ENCODE measurements at places on chromosomes 1 and 21. TPM values are rescaled to one million over a fixed set of nuclear protein-coding genes. Genes with fewer than 3 reads are reported as not detected.

DNA sequence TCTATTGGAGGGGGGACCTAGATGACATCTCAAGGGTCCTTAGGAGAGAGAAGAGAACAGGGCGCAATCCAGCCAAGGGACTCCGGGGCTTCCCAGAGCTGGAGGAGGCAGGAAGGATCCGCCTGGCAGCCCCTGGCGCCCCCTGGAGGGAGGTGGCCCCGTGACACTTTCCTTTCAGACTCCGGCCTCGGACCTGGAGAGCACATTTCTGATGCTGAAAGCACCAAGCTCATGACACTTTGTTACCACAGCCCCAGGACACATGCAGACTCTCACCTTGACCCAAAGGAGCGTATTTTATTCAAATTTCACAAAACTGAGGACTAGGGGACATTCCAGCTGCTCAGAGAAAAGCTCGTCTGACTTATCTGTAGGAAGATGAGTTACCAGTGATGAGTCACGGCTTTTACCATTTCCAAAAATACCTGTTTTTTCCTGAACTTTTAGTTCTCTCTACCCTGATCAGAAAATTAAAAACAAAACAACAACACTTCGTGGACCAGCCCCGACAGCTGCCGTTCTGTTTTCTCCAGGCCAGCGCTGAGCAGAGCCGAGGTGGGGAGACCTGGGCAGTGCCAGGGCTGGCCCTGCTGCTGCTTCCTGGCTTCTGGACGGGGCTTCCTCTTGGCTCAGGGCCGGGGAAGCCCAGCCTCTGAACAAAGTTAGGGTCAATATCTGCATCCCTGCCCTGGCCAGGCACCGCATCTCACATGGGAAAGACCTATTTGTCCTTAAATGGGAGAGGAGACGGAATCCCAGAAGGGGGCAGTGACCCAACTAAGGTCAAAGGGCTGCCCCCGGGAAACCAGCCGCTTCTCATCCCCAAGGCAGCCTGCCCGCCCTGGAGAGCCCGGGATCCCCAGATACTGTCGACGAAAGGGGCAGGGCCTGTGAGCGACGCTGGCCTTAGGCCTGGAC lies 21.6 kb upstream of the POFUT2 start:
- DNase-seq = peak; percentile 56
- H3K27me3 ChIP-seq = no peaks in the 10 kb centered on the region
- no peaks in the 10 kb centered on the region for H3K36me3 ChIP-seq
- no peak overlapping the region for H3K4me3 ChIP-seq
- peaks cover 13% of the 10 kb centered on the region for H3K4me1 ChIP-seq

- H3K4me1 ChIP-seq = peaks cover 5% of the 10 kb centered on the region
- no peak for DNase-seq
- no peaks in the 10 kb centered on the region for H3K36me3 ChIP-seq
- peak overlapping the region; percentile 96 for H3K27ac ChIP-seq
Measured at GRCh38 chr1:179080866-179081686, 794 bp upstream of the TOR3A start.

DNA sequence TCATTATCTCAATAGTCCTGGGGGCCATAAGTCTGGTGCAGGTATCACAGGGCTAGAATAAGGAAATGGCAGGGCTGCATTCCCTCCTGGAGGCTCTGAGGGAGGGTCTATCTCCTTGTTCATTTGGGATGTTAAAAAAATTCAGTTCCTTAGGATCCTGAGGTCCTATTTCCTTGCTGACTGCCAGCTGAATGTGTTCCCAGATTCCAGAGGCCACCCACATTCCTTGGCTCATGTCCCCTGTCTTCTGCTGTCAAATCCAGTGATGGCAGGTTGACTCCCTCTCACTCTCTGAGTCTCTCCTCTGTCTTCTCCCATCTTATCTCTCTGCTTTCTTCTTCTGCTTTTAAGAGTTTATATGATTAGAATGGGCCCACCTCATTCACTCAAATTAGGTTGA lies 400.6 kb downstream of the PTPRU start:
- no peak overlapping the region for H3K4me3 ChIP-seq
- H3K27ac ChIP-seq = no peak overlapping the region
- DNase-seq = no peak
- H3K36me3 ChIP-seq = no peaks in the 10 kb centered on the region
- H3K27me3 ChIP-seq = no peaks in the 10 kb centered on the region
- no peaks in the 10 kb centered on the region for H3K4me1 ChIP-seq

GRCh38 chr1:93704052-93704451 lies 22.4 kb upstream of the BCAR3 start:
- H3K4me3 ChIP-seq = no peak overlapping the region
- H3K27me3 ChIP-seq = no peaks in the 10 kb centered on the region
- no peaks in the 10 kb centered on the region for H3K4me1 ChIP-seq
- H3K36me3 ChIP-seq = no peaks in the 10 kb centered on the region
- H3K27ac ChIP-seq = no peak overlapping the region

- no peak overlapping the region for H3K27ac ChIP-seq
- no peak overlapping the region for H3K4me3 ChIP-seq
- no peaks in the 10 kb centered on the region for H3K27me3 ChIP-seq
- DNase-seq = no peak
Measured at GRCh38 chr1:51578383-51579109, 38.3 kb upstream of the OSBPL9 start.

GRCh38 chr1:230821346-230821745 lies 47.0 kb downstream of the C1orf198 start:
- no peak for DNase-seq
- no peaks in the 10 kb centered on the region for H3K27me3 ChIP-seq
- no peaks in the 10 kb centered on the region for H3K36me3 ChIP-seq

- no peak overlapping the region for H3K27ac ChIP-seq
- no peaks in the 10 kb centered on the region for H3K4me1 ChIP-seq
- no peaks in the 10 kb centered on the region for H3K36me3 ChIP-seq
- H3K27me3 ChIP-seq = no peaks in the 10 kb centered on the region
- no peak for DNase-seq
Measured at GRCh38 chr1:15885269-15885668, 37.8 kb downstream of the SPEN start.

GRCh38 chr1:12567288-12567819 lies 50.7 kb downstream of the DHRS3 start:
- no peak overlapping the region for H3K27ac ChIP-seq
- DNase-seq = no peak
- no peaks in the 10 kb centered on the region for H3K4me1 ChIP-seq
- H3K4me3 ChIP-seq = no peak overlapping the region

DNA sequence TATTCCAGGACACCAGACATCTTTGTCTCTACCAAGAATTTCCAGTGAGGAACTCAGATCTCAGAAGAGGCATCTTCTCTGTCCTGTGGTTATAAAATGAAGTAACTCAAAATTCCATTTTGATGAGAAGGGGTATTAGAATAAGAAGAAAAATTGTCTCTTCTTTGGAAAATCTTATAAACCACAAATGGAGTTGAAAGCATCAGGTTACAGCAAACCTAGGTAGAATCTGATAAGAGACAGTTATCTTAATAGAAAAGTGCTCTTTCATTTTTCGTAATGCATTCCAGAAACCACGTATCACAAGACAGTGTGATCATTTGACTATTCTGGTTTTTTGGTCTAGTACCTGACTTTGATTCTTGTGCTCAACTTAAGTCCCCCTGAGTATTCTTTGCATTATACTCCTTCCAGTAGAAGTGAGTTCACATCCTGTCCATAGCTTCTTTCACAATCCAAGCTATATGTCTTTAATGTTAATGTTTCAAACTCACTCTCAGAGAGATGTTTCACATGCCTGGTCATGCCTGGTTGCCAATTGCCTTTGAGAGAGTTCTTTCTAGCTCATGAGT lies 120.9 kb upstream of the PRDX6 start:
- no peaks in the 10 kb centered on the region for H3K27me3 ChIP-seq
- no peaks in the 10 kb centered on the region for H3K4me1 ChIP-seq
- no peak overlapping the region for H3K27ac ChIP-seq
- no peak overlapping the region for H3K4me3 ChIP-seq

DNA sequence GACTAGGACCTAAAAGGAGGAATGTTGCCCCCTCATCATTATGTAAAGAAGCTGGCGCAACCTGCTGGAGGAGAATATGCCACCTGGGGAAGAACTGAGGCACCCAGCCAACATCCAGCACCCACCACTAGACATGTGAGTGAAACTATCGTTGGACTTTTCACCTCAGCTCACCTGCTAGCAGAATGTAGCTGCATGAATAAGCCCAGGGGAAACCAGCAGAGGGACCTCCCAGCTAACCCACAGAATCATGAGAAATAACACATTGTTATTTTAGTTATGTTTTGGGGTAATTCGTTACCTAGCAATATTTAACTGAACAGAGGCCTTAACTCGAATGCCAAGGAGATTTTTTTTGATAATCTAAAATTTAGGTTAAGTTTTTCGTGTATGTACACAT lies 542.5 kb upstream of the DAB1 start:
- no peaks in the 10 kb centered on the region for H3K36me3 ChIP-seq
- H3K4me3 ChIP-seq = no peak overlapping the region
- no peaks in the 10 kb centered on the region for H3K27me3 ChIP-seq
- no peaks in the 10 kb centered on the region for H3K4me1 ChIP-seq
- DNase-seq = no peak

DNA sequence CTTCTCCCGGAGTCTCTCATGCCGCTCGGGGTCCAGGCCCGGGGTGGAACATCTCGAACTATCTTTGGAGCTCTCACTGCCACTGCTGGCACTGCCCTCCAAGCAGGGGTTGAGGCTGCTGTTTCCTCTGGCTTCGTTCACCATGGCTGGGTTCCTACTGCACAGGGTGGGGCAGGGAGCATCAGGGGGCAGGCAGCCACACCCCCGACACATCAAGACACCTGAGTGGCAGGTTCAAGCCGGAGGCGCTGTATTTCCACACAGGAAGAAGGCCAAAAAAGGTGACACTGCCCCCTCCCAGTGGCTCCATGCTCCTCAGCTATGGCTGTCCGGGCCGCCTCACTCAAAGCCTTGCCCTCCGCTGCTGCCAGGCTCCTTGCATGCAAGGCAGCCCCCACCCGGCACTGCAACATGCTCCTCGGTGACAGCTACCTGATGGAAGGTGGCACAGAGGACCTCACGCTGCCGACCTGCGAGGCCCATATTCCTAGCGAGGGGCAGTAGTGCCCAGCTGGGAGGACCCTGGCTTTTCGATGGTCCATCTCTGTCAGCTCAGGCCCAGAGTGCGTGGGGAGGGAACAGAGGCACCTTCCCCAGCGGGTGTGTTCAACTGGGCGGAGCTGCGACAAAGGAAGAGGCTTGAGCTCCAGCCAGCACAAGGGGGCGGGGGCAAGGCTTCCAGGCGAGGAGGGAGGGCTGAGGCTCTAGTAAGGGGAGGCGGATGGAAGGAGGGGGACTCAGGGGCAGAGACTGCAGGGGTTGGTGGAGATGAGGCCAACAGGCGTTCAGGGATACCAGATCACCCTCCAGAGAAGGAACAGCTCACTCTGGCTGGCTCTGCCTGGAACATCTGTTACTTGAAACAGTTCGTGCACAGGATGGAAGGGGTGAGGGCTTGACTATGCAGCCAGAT lies 2.5 kb downstream of the MTHFR start:
- H3K36me3 ChIP-seq = peaks cover 4% of the 10 kb centered on the region
- H3K27me3 ChIP-seq = no peaks in the 10 kb centered on the region
- peak; percentile 53 for DNase-seq
- H3K27ac ChIP-seq = peak overlapping the region; percentile 33
- no peak overlapping the region for H3K4me3 ChIP-seq
- peaks cover 21% of the 10 kb centered on the region for H3K4me1 ChIP-seq

- no peak overlapping the region for H3K27ac ChIP-seq
- H3K4me3 ChIP-seq = no peak overlapping the region
- no peaks in the 10 kb centered on the region for H3K36me3 ChIP-seq
- H3K27me3 ChIP-seq = no peaks in the 10 kb centered on the region
Measured at GRCh38 chr1:146012703-146013558, 8.6 kb downstream of the HJV start.

DNA sequence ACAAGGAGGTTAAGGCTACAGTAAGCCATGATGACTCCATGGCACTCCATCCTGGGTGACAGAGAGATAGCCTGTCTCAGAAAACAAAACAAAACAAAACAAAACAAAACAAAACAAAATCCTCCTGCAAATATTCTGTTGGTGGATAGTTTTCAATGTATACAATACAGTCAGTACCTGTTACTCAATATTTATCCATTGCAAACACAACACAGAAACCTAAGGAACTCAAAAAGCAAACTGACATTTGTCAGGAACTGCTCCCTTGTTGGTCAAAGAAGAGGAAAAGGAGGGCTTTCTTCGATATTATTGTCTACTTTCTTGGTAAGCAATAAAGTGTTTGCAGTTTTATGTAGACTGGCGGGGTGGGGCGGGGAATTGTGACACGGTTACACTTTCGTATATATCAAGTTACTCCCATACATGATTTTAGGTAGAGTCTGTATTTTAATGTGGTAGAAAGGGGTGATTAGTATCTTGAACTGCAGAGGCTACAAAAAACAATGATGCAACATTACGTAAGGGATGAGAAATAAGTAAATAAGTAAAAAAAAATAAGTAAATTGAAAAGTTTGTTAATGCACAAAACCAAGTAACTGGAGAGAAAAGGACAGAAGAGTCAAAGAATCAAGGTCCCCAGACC lies 31.8 kb downstream of the APP start:
- H3K27me3 ChIP-seq = no peaks in the 10 kb centered on the region
- peak overlapping the region; percentile 34 for H3K27ac ChIP-seq
- H3K4me3 ChIP-seq = no peak overlapping the region

DNA sequence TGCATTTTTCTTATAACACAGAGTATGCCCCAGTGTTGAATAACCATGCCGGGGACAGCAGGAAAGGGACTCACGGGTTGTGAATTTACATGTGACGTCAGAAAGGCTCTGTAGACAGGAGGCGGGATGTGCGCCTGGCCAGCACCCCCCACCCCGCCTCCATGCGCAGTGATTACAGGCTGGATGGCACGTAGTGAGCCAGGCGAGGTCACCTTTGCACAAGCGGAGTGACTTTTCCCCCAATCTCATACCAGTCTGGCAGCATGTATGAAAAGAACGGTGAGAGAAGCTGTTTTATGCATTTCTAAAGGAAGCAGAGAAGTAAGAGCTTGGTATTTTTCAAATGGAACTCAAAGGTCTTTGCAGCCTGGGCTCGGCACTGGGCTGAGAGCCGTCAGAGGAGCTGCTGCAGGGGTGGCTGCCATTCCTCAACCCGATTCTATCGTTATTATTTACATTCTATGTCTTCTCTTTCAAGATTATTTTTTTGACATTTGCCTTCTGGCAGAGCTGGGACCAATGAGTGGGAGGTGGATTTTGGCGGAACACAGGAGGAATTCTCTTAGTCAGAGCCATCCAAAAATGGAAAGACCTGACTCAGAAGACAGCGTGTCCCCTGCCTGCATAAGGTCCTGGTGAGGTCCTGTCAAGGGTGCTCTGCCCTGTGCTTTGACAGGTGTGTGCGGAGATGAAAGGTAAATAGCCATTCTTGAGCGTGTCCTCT lies 115.6 kb upstream of the SLC45A1 start:
- H3K27ac ChIP-seq = peak overlapping the region; percentile 78
- peaks cover 60% of the 10 kb centered on the region for H3K4me1 ChIP-seq
- H3K36me3 ChIP-seq = no peaks in the 10 kb centered on the region
- peak; percentile 30 for DNase-seq
- no peak overlapping the region for H3K4me3 ChIP-seq
- no peaks in the 10 kb centered on the region for H3K27me3 ChIP-seq

CCDC27 gene
- total RNA-seq = not detected

ZYG11B gene
- total RNA-seq = 17.1 TPM

FGR gene
- total RNA-seq = not detected

PCAT6 gene
- not detected for total RNA-seq

GJA8 gene
- not detected for total RNA-seq

TRAF3IP3 gene
- total RNA-seq = not detected

ALG6 gene
- 9.4 TPM for total RNA-seq

CRYAA gene
- total RNA-seq = not detected

FCGR3B gene
- not detected for total RNA-seq

ATP8B2 gene
- 10.5 TPM for total RNA-seq
